CMK (cell line): ENCODE measurements at places on chromosomes 1 and 21.

- DNase-seq = no peak
These were observed 407.8 kb downstream of the PTPRC start for GRCh38 chr1:199046618-199047017.

DNA sequence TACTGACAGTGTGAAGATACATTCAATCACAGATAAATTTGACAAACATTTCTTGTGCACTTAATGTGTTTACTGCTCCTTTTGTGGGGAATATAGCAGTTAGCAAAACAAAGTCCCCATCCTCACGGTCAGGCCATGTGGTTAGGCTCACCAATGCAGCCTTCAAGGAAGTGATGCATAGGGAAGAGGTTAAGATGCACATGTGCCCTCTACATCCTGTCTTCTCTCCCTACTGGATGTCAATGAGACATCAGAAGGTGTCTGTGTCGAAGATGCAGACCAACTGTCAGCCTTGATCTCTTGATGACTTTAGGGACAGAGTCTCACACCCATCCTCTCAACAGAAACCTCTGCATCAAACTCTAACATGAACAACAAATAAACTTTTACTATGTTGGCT is 78.7 kb downstream of the FH start:
- DNase-seq = no peak

DNA sequence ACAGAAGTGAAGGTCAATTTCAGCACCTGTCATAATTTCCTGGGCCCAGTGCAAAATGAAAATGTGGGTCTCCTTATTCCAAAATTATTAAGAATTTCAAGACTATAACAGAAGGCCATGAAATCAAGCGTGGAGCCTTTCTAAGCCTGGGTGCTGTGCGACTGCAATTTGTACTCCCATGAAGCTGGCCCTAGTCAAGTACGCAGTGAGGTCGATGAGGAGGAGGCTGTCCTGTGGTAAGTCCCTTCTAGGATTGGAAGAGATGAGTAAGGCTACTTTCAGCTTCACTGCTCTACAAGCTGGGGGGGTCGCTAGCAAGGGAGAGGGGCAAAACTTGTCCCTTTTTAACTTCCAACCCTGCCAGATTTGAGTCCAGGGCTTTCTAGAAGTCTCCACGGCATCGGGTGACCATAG is 410 bp upstream of the NUDC start:
- no peak for DNase-seq

GRCh38 chr1:32455958-32456357 is 8.9 kb upstream of the ZBTB8B start:
- no peak for DNase-seq

GRCh38 chr1:33080373-33080772 is 580 bp upstream of the AZIN2 start:
- no peak for DNase-seq

DNA sequence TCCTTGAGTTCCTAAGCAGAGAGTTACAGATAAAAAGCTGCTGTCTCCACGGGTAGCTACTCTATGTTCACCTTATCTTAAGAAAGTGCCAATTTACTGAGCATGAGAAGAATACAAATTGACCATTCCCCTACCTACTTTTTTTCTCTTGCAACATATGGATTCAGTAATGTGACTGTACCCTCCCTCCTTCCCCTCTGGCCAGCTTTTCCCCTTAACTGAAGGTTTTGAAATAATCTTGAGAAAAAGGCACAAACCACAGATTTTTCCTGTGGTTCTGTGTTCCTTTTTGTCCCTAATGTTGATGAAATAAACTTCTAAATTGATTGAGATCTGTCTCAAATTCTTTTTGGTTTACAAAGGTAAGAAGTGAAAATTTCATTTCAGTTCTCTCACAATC is 2.6 kb upstream of the CD2 start:
- no peak for DNase-seq

GRCh38 chr1:105724286-105724685 is 1332.2 kb upstream of the PRMT6 start:
- DNase-seq = no peak

- no peak for DNase-seq
These were observed 11.4 kb downstream of the RASSF5 start for GRCh38 chr1:206518743-206519142.

DNA sequence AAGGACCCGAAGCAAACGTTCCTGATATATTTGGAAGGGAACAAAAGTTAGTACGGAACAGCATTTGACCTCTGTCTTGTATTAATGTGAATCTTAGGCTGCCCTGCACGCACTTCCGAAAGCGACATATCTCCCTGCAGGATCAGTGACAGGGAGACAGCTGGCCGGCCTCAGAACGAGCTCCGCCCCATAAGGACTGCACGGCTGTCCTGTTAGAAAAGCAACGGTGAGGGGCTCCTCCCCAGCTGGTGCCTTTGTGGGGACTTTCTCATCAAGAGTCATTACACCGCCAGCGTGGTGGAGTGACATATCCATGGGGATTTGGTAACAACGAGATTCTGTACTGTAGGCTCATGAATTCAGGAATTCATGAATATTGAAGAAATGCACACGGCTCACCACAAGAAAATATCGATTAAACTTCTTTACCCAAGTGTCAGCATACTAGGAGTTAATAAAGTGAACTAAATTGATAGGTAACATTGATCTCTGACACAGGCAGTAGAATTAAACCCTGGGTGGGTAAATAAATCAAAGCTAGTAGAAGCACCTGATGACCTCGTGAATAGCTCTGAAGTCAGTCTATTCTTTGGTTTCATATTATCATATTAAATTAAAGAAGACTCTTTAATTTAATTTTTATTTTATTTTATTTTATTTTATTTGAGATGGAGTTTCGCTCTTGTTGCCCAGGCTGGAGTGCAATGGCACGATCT is 8.1 kb upstream of the GREM2 start:
- no peak for DNase-seq

GRCh38 chr1:245786948-245787347 is 632.2 kb downstream of the KIF26B start:
- no peak for DNase-seq

- DNase-seq = no peak
These were observed 74.7 kb upstream of the NGF start for GRCh38 chr1:115412733-115413132.

GRCh38 chr1:156805766-156806511 is 10.7 kb downstream of the SH2D2A start:
- no peak for DNase-seq

DNA sequence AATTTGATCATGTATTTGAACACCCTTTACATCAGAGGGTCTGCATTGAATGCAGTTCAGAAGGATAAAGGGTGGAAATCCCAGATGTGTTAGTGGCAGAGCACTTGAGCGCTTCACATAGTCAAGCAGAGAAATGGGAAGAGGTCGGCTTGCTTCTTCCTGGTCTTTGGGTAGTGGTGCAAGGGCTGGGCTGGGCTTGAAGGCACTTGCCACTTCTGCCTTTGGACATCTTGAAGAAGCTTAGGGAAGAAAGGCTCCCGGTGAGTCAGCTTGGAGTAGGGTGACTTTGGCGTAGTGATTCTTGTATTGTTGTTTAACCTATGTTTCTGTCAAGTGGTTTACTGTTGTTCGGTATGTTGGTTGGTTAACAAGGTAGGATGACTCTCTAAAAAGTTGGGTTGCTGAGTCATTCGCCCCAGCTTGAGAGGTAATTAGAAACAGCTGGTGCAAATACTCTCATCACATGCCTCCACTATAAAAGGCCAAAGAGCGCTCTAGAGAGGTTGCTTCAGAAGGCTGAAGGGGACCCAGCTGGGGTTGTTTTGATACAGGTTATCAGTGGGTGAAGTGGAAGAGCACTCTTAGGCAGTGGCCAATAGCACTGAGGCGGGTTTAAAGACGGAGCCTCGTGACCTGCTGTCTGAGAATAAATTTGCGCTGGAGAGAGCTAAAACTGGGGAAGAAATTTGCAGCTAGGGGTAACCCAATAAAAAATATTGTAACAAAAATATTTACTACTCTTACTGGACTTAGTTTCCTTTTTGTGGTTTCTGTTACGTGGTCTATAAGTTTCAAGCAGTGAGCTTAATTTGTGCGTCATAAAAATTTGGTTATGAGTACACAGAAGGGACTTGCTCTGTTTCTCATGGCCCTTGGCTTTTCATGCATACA is 1.4 kb downstream of the BACH1 start:
- DNase-seq = peak; percentile 32
